ENCODE measurements at places on chromosomes 1 and 21.

DNA sequence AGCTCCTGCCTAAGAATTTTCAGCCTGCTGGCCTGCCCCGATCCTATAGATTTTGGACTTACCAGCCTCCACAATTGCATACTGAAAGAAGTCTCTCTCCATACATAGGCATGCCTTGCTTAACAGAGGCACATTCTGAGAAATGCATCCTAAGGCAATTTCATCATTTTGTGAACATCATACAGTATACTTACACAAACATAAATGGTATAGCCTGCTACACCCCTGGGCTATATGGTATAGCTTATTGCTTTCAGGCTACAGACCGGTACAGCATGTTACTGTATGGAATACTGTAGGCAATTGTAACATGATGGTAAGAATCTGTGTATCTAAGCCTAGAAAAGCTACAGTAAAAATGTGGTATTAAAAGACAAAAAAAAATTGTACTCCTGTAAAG is 174.7 kb downstream of the NRIP1 start:
- DNase-seq, result no peak

DNA sequence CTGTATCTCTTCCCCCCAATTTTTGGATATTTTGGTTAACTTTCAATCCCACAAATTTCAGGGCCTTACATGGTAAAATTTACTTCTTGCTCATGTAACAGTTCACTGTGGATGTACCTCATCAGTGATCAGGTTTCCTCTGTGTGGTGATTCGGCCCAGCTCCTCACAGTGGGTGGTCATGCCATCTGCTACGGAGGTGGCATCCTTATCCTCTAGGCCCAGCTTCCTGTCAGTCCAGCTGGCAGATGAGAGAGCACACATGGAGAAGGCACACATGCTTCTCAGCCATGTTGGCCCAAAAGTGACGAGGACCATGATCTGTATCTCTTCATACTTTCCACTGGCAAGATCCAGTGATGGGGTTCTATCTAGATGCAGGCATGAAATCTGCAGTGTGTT is 27.2 kb downstream of the PCBP3 start:
- DNase-seq, result no peak

DNA sequence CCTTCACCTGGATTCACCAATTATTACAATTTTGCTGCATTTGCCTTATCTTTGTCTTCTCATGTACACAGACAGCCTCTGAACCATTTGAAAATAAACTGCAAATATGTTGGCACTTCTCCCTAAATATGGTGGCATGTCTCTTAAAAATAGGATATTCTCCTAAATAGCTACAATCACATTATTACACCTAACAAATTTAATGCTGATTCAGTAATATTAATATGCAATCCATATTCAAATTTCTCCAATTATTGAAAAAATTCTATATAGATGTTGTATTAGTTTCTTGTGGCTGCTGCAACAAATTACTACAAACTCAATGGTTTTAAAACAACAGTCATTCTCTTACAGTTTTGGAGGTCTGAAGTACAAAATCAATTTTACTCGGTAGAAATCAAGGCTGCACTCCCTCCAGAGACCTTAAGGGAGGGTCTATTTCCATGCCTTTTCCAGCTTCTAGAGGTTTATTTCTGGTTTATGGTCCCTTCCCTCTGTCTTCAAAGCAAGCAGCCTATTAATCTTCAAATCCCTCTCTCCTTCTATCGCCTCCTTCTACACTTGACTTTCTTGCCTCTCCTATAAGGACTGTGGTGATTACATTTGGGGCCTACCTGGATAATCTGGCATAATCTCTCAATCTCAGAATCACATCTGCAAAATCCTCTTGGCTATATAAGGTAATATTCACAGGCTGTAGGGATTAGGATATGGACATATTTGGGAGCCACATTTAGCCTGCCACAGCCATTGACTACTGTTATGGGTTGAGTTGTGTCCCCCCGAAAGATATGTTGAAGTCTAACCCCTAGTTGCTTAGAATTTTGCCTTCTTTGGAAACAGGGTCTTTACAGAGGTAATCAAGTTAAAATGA is 52.5 kb upstream of the BOLA1 start:
- no peak for DNase-seq

DNA sequence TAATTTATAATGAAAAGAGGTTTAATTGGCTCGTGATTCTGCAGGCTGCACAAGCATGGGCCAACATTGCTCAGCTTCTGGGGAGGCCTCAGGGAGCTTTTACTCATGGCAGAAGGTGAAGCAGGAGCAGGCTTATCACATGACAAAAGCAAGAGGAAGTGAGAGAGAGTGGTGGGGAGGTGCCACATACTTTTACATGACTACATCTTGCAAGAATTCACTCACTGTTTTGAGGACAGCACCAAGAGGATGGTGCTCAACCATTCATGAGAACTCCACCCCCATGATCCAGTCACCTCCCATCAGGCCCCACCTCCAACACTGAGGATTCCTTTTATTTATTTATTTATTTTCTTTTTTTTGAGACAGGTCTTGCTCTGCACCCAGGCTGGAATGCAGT is 5.5 kb upstream of the PLEKHM2 start:
- peak; percentile 54 for DNase-seq

- DNase-seq, result no peak
Measured at GRCh38 chr1:23601968-23602876, 42.9 kb upstream of the ID3 start.

All from HL-60 (cell line).